ENCODE measurements at places on chromosomes 1 and 21. TPM values are rescaled to one million over a fixed set of nuclear protein-coding genes. Genes with fewer than 3 reads are reported as not detected.

- DNase-seq: no peak
- H3K4me3 ChIP-seq: no peak overlapping the region
- H3K36me3 ChIP-seq: no peaks in the 10 kb centered on the region
- H3K27me3 ChIP-seq: no peaks in the 10 kb centered on the region
Measured at GRCh38 chr1:50633465-50633864, 210.2 kb upstream of the DMRTA2 start.

The GBP5 gene
- 0.10 TPM for total RNA-seq

The CHI3L2 gene
- 0.77 TPM for total RNA-seq

DNA sequence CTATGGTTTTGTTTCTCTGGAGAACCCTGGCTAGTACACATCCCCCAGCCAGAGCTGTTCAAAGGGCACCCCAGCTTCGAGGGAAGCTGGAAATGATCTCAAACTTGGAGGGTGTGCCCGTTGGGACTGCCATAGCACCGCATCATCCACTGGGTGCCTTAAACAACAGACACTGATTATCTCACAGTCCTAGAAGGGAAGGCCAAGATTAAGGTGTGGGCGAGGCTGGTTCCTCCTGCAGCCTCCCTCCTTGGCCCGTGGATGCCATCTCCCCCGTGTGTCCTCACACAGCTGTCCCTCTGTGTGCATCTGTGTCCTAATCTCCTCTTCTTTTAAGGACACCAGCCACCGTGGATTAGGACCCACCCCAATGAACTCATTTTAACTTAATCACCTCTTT, 4.2 kb upstream of the IBA57 start:
- H3K36me3 ChIP-seq: no peaks in the 10 kb centered on the region
- H3K4me3 ChIP-seq: no peak overlapping the region
- no peak for DNase-seq
- H3K27ac ChIP-seq: no peak overlapping the region
- H3K27me3 ChIP-seq: no peaks in the 10 kb centered on the region
- H3K4me1 ChIP-seq: peaks cover 8% of the 10 kb centered on the region
